Stimulated activated CD8-positive, alpha-beta memory T cell treated with anti-CD3 and anti-CD28 coated beads, Interleukin-15, amount 100 ng/mL, for 48 hours (primary cell): ENCODE measurements at places on chromosomes 11 and 22.

DNA sequence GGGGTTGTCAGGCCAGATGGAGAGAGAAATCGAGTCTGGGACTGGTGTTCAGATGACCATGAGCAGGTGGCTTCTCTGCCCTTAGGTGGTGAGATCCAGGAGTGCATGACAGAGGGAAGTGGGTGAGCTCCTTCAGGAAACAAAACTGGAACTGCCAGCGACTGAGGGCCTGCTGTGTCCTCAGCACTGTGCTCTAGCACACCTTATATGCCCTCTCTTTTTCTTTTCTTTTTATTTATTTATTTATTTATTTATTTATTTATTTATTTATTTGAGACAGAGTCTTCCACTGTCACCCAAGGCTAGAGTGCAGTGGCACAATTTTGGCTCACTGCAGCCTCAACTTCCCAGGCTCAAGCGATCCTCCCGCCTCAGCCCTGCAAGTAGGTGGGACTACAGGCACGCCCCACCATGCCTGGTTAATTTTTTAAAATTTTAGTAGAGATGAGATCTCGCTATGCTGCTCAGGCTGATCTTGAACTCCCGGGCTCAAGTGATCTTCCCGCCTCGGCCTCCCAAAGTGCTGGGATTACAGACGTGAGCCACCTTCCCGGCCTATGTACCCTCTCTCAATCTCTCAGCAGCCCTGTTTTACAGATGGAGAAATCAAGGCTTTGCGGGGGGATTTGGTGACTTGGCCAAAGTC is 14.8 kb upstream of the RASD2 start:
- no peak for DNase-seq

GRCh38 chr11:63916837-63917691 is at the start of gene RCOR2:
Gene RCOR2 (minus strand): TSS chr11:63917164. CDS start chr11:63916456, 708 bp downstream.
- peak; percentile 58 for DNase-seq

DNA sequence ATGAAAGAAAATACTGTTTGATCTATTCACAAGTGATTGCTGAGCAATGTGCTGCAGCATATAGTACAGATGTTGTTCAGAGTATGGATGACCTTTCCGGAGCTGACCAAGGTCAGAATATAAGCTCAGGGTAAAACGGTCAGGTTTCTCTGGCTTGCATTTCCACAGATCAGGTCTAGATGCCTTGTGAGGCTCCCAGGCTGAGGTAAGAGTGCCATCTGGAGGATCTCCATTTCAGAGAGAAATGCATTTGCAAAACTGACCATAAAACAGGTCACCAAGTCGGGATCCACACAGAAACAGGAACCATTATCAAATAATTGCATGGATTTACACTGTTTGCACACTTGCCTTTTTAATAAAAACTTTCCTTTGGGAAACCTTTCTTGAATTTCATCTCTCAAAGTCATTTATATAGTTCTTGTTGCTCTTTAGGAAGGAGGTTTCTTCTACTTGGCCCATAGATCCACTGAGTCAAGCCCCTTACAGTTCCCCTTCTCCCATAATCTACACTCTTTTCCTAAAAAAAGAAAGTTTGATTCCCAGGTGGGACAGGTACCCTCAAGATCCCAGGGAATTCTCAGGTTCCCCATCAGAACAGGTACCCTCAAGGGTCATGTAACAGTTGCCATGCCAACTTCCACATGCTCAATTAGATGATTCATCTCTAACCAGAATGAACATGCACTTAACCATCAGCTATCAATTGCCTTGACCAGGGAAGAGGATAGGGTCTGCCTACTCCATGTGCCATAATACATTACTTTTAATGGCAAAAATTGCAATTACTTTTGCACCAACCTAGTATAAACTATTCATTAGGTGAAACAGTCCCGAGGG is 25.0 kb upstream of the TMPRSS5 start:
- no peak for DNase-seq

DNA sequence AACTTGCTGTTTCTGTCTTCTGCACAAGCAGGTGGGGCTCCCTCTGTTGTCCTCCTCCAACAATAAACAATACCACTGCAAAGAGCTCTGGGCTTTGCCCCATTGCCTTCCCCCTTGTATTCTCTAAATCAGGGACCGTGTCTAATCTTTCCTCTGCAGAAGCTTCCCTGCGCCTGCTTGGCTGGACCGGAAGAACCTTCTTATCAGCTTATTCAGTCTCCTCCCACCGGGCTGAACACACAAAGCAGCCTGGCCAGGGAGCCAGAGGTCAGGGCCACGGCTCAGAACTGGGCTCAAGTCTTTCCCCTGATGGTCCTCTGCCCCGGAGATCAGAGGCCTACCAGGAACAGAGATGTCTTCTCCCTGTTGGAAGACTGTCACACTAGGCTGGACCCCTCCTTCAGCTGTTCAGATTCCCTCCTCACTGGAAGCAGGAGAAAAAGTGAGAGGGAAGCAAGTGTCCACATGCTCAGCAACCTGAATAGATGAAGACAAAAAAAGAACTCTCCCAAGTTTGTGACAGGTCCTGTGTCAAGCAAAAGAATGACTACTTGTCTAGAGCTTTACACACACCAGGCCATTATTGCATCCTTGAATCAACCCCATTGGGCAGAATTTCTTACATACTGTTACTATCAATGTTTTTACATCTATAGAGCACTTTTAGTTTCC is 63.7 kb downstream of the RAB30 start:
- DNase-seq: no peak

DNA sequence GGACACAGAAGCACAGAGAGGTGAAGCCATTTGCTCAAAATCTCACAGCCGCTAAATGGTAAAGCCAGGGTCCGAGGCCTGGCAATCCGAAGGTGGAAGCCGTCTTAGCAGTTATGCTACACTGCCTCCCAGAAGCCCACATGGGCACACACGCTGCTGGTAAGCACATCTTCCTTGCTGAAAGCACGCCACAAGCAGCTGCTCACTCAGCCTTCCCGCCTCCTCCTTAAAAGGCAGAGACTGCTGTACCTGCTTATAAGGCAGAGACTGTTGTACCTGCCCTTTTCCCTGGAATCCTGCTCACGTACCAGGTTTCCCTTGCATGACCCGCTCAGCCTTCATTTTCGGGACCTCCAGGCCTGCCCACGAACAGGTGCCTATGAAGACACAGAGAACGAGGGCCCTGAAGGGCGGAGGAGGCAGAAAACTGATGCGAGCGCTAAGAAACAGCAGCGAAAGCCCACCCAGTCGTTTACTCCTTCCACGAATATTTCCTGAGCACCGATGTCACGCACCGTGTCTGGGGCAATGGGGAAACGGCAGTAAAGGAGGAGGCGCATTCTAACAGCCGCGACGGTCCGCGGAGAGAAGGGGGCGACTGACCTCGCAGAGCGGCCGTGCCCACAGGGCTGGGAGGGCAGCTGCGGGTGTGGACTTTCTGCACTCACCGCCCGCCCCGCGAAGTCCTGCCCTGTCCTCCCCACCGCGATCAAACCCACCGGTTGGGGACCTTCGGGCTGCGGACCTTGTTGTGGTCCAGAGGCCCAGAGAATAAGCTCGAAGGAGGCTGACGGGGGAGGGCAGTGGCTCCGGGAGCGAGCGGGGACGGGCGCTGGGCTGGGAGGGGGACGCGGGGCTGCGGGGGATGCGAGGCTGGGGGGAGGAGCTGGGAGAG is 13.0 kb downstream of the SPATA19 start:
- DNase-seq: no peak

GRCh38 chr22:33083212-33083611 is 25.0 kb upstream of the SYN3 start:
- no peak for DNase-seq

DNA sequence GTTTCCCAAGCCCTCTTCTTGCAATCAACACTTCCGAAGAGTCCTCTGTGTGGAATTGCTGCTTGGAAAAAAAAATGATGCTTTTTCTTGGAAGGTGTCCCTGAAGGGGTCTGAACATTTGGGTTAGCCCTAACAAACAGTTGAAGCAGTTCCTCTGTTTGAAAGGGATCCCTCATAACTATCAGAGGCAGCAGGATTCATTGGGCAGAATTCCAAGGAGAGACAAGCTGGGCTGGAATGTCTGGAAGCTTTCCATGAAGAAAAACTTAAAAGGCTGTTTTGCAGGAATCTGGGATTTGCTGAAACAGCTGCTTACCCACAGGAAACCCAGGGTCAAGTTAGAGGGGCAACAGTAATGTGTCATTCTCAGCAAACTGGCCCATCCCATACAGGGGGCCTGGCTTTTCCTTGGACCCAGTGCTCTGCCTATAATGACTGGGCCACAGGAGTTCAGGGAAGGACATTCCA is 3.1 kb downstream of the CSNK2A3 start:
- no peak for DNase-seq

DNA sequence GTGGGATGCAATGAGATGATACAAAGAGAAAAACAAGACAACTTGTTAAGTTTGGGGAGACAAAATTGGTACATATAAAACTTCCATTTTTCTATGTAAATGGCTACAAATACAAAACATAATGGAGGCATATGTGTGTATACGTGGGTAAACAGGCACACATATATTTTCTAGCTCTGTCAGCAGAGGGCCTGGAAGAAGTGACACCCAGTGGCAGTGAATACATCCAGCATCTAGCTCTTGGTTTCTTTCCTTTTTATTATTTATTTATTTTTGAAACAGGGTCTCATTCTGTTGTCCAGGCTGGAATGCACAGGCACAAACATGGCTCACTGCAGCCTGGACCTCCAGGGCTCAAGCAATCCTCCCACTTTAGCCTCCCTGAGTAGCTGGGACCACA is 5.0 kb upstream of the RASL10A start:
- DNase-seq: no peak
